ENCODE measurements at places on chromosomes 4 and X.

DNA sequence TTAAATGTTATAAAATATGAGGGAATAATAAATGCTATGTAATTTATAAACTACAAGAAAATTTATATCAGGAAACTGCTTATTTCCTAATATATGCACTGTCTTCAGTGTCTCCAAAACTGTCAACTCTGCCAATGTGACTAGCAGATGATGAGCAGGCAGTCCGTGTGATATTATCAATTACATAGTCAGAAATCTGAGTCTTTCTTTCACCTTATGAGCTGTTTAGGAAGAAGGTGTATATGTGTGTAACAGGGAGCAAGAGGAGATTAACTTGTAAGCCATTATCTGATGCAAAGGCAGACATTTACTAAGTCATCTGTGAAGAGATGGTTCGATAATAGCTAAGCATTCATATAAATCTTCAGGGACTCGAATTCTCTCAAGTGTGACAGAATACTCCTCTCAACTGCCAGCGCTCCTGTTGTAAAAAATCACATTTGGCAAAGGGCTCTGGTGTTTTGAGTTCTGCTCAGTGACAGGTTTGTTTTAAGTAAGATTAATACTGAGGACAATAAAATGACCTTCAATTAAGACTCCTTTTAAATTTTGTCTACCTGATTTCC, 79.7 kb downstream of the SNCA start:
- no peak for DNase-seq

GRCh38 chr4:16867827-16868226, 30.6 kb downstream of the LDB2 start:
- no peak for DNase-seq

DNA sequence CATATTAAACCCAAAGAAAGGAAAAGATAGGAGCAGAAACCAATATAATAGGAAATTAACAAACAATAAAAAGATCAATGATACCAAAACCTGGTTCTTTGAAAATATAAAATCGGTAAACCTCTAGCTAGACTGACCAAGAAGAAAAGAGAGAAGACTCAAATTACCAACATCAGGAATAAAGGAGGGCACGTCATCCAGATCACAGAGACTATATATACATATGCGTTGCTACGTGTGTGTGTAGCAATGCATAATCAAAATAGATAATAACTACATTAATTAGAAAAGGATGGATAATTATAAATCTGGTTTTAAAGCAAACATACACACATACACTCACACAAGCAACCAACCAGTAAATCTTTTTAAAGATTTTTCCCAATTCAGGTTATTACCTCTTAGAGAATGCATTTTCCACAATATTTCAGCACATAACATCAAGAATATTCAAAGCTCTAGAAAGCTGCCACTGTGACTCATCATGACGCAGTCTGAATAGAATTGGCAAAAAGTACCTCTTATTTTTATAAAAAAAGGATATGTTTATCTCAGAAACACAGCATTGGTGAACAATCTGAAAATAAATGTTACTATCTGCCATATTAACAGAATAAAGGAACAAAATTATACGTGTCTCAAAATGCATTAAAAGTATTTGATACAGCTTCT, 41.4 kb upstream of the USP9X start:
- no peak for DNase-seq

GRCh38 chrX:44971674-44972073, 98.7 kb downstream of the KDM6A start:
- no peak for DNase-seq

Measured in activated naive CD4-positive, alpha-beta T cell treated with Interleukin-2 at 50 U/mL for 16 hours (primary cell).